ENCODE measurements at places on chromosomes 2 and 18. TPM values are rescaled to one million over a fixed set of nuclear protein-coding genes. Genes with fewer than 3 reads are reported as not detected.

ERFE gene
- 1.6 TPM for total RNA-seq

HRH4 gene
- not detected for total RNA-seq

CPSF3 gene
- 34.6 TPM for total RNA-seq

FOXI3 gene
- total RNA-seq: 0.47 TPM

KIAA2012 gene
- 0.47 TPM for total RNA-seq

FSHR gene
- total RNA-seq: not detected

SGPP2 gene
- 1.2 TPM for total RNA-seq

TMEM237 gene
- 30.3 TPM for total RNA-seq

CPLX4 gene
- not detected for total RNA-seq

IL36RN gene
- not detected for total RNA-seq

WNT6 gene
- total RNA-seq: not detected

PSMA8 gene
- not detected for total RNA-seq

DPY30 gene
- total RNA-seq: 58.8 TPM

ALLC gene
- not detected for total RNA-seq

NDUFB3 gene
- total RNA-seq: 39.8 TPM

WDR35 gene
- total RNA-seq: 26.5 TPM

SRD5A2 gene
- total RNA-seq: not detected

IRS1 gene
- 13.9 TPM for total RNA-seq

GALNT13 gene
- total RNA-seq: 28.4 TPM
